ENCODE measurements at places on chromosomes 12 and 14.

DNA sequence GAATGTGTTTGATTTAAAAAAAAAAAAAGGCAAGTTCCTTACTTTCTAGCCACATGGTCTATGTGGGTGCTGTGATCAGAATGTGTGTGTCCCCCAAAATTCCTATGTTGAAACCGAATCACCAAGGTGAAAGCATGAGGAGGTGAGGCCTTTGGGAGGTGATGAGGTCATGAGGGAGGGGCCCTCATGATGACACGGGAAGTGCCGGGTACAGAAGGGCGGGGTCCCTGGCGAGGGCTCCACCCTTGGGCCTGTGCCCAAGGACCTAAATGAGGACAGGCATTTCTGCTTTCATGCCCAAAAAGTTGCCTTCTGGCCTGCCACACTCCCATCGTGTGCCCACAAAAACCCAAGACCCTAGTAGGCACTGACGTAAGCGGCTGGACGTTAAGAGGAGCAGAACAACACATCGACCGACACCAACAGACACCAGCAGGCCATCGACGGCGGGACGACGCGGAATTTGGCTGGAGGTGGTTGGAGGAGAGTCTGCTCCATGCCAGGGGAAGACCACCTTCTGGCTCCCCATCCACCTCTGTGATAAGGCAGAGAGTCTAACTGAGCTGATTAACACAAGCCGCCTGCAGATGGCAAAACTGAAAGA is 211.8 kb downstream of the FOXN3 start:
- DNase-seq, result no peak

DNA sequence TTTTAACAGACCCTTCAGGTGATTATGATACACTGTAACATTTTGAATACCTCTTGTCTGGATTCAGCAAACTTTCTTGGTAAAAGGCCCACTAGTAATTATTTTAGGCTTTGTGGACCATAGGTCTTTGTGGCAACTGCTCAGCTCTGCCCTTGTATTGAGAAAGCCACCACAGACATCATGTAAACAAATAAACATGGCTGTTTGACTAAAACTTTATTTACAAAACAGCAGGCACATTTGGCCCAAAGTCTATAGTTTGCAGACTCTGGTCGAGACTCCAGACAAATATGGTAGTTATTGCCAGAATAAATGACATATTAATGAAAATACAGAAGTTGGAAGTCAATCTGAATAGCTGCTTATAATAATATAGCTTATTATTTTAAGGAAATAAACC is 18.2 kb downstream of the NAA30 start:
- no peak for DNase-seq

- DNase-seq, result no peak
Measured at GRCh38 chr14:96095581-96096476, 56.7 kb downstream of the C14orf132 start.

GRCh38 chr14:65783576-65783975 is 371.0 kb downstream of the FUT8 start:
- DNase-seq, result no peak

DNA sequence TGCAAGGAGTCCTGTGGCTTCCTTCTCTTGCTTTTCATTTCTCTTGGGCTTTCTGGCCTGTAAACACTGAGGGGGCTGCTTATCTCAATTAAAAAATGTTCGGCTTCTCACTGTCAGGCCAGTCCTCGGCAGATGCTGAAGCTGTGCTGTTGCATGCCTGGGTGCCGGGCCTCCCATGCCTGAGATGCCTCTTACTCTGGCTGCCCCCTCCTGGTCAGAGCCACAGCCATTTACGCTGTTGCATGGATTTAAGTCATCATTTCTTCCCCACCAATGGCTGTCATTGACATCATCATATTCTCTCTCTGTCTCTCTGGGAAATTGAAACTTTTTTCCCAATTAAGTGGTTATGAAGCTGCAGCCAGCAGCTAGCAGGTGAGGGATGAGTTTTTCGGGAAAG is 53.7 kb downstream of the FOXN4 start:
- no peak for DNase-seq

DNA sequence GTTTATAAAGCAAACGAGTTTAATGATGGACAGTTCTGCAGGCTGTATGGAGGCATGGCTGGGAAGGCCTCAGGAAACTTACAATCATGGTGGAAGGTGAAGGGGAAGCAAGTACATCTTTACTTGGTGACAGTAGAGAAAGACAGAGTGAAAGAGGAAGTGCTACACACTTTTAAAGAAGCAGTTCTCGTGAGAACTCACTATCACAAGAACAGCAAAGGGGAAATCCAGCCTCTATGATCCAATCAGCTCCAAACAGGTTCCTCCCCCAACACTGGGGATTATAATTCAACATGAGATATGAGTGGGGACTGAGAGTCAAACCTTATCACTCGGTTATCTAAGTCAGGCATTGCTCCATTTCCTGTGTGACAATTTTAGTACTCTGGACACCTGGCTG is 189.9 kb upstream of the CNTN1 start:
- no peak for DNase-seq

GRCh38 chr12:47038270-47038748 is 41.1 kb upstream of the PCED1B start:
- no peak for DNase-seq

- no peak for DNase-seq
Measured at GRCh38 chr14:69841656-69842055, 37.6 kb upstream of the SMOC1 start.

DNA sequence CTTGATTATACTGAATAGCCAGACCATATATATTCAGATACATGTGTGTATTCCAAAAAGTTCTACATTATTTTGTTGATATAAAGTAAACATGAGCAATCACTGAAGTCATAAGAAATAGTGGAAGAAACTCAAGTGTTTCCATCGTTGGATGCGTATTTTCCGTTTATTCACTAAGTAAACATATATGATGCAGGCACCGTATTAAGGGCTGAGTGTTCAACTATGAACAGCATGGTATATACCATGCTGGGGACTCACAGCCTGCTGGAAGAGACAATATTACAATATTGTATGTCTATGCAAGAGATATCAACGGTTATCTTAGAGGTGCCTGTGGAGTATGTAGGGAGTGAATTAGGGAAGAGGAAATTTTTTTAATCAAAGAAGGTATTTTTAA is 1.2 kb downstream of the PYROXD1 start:
- DNase-seq, result no peak
